ENCODE measurements at places on chromosomes 12 and 14.

GRCh38 chr12:131395971-131396573 lies 314.8 kb upstream of the SFSWAP start:
- DNase-seq, result no peak

DNA sequence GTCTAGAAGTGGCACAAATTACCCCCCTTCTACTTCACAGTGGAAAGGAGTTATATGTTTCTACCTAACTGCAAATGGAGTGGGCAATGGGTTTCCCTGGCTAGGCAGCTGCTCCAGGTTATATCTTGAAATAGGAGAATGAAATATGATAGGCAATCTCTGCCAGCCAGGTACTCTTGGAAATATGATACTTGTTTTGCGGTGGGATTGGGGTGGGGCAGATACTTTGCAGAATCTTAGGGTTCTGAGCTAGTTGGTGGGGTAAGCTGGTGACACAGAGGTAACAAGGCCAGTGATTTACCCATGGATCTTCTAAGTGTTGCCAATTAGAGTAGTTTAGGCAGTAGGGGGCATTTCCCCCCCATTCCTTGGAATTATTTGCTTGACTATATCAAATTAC lies 140.1 kb downstream of the ATP23 start:
- no peak for DNase-seq

- DNase-seq, result no peak
These were observed 45.0 kb downstream of the SMOC1 start for GRCh38 chr14:69924201-69924600.

DNA sequence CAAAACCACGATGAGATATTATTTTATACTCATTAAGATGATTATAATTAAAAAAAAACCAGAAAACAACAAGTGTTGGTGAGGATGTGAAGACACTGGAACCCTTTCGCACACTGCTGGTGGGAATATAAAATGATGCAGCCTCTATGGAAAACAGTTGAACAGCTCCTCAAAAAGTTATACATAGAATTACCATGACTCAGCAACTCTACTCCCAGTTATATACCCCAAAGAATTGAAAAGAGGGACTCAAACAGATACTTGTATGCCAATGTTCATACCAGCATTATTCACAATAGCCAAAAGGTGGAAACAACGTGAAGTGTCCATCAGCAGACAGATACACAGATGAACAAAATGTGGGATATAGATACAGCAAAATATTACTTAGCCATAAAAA lies 53.1 kb downstream of the TAOK3 start:
- DNase-seq, result no peak

Measured in MM.1S (cell line).